ENCODE measurements at places on chromosomes 6 and 20.

GRCh38 chr20:23296841-23297701 is 53.5 kb upstream of the NXT1 start:
- ATAC-seq, result no peak

- no peak for ATAC-seq
Observed at GRCh38 chr6:3102875-3103274, 15.6 kb upstream of the BPHL start.

DNA sequence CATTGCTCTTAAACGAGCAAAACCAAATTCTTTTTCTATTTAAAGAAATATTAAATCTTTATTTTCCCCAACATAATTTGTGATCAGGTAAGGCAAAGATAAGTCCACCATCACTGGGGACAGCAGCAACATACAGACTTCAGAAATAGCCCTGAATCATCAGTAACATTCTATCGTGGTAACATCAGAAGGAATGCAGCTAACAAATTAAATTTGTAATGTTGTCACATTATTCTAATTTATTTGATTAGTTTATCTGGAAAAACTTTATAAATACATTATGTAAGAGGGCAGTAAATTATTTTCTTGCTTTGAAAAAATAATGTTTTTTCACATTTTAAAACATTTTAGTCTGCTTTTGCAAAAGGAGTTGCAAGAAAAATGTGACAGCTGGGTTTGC is 53.6 kb upstream of the BCLAF1 start:
- no peak for ATAC-seq

GRCh38 chr6:91340896-91341395 is 754.1 kb upstream of the MAP3K7 start:
- ATAC-seq, result no peak

DNA sequence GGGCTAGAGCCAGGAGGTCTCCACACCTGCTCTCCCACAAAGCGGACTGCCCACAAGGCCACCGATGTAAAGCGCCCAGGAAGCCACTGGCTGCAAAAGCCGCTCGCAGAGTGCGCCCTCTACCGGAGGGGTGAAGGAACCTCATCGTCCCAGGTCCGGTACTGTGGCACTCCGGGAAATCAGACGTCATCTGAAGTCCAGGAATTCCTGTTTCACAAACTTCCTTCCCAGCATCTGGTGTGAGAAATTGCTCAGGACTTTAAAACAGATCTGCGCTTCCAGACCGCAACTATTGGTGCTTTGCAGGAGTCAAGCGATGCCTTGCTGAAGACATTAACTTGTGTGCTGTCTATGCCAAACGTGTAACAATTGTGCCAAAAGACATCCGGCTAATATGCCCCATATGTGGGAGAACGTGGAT is 115.1 kb upstream of the ARID1B start:
- ATAC-seq, result no peak

DNA sequence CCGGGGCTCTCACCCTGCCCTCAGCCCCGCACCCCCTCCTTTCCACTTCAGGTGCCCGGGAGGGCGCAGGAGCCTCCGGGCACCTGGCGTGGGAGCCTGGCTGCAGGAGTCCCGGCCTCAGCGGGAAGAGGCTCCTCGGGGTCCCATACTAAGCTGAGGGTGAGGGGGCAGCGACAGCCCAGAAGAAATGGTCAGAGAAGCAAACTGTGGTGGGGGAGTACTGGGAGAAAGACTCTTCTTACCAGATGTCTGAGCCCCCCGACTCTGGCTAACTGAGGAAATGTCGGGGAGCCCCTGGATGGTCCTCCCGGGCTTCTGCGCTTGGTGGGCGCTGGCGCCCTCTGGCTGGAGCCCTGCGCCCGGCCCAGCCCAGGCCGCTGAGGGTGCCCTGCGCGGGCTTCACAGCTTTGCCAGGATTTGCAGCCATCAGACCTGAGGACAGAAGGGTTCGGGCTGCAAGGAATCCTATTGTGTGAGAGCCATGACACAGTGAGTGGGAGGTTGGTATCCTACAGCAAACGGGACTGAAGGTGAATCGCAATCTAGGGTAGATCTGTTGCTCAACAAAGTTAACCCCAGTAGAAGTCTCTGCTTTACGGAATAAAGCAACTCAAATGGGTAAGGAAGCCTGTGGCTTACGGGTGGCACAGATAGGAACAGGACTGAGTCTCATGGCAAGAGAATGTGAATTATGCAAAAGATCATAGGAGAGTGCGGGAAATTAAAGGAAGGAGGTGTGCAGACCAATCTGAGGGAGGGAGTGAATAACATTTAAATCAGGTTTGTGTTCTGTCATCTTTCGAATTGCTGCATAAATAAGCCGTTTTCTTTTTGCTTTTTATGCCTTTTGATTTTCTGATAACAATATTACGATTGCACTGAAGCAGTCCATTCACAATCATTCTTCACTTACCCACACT is 639 bp upstream of the RCAN2 start:
- ATAC-seq, result peak; percentile 69

DNA sequence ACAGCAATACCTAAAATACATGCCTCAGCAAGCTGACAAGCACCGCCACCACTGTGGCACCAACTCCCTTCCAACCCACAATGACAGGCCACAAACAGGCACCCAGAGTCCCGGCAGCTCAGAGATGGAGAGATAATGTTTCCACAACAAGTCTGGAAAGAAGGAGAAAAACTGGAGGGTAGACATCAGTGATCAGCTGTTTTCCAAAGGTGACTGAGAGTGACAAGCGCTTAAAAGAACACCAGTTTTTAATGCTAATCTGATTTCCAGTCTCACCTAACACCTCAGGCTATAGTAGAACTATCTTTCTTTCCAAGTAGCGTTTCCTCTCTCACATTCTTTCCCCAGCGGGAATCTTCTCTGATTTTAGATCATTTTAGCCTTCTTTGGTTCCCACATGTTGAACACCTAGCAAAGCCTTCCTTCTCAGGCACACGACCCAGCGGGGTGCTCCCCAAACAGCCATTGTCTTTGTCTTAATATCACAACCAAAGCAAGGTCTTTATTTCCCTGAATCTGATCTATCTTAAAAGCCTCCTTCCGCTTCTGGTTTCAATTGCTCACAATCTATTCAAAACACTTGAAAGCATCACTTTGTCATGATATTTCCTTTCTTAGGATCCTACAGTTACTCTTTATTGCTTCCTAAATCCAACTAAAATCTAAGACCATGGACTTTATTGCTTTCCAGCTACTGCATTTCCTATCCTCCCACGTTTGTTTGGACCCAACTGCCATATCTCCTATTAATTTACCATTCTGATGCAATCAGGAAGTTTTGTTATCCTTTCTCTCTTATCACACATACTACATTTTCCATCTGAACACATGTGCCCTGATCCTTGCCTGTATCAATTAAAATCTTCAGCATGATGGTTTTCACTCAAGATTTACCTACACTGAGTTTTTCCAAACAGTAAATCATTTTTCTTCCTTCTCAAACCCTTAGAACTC is 282.7 kb downstream of the ADGB start:
- no peak for ATAC-seq

DNA sequence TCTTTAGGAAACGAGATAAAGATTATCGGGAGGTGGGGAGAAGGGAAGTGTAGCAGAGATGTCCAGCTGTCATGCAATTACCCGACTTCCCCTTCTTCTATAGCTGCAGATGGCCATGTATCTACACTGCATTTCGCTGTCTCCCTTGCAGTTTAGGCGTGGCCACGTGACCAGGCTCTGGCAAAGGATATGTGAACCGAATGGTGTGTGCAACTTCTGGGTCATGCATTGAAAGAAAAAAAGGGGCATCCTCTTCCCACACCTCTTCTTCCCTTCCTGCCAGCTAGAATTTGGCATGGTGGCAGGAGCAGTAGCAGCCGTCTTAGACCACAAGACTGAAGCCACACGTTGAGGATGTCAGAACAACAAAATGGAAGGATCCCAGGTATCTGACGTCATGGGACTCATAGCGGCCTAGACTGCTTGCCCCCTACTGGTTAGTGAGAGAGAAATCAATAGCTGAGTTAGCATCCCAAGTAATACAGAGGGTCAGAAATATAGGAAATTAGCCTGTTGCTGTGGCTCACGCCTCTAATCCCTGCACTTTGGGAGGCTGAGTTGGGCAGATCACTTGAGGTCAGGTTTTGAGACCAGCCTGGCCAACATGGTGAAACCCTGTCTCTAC is 32.8 kb downstream of the TCF15 start:
- ATAC-seq, result no peak

- ATAC-seq, result no peak
Observed at GRCh38 chr6:130794010-130794697, 33.1 kb upstream of the SMLR1 start.

- ATAC-seq, result no peak
Observed at GRCh38 chr6:161186173-161186769, 87.6 kb downstream of the AGPAT4 start.

- ATAC-seq, result no peak
Observed at GRCh38 chr6:67935976-67936477, 699.1 kb upstream of the ADGRB3 start.

- ATAC-seq, result no peak
Observed at GRCh38 chr6:136503303-136504029, 46.8 kb downstream of the MAP7 start.

DNA sequence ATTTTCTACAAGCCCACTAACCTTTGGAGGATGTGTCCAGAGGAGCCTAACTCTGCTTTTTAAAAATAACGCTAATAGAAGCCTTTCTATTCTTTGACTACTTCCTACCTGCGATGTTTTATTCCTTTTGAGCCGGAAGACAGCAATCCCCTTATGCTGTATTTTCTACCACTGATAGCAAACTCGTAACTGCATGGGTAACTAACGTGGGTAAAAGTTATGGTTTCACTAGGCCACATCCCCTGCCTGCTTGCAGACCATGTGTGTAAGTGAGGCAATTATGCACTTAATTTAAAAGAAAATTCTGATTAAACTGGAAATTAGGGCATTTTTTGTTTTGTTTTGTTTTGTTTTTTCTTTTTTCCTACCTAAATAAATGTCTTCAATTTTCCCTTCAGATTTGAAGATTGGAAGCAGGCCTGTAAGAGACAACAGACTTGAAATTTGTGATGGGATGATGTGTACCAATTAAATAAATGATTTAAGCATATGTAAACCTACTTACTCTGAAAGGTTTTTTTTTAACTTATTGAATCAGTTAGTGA is 931 bp downstream of the UFL1 start:
- ATAC-seq, result no peak

- ATAC-seq, result no peak
Observed at GRCh38 chr6:75532521-75532920, 38.9 kb upstream of the FILIP1 start.

DNA sequence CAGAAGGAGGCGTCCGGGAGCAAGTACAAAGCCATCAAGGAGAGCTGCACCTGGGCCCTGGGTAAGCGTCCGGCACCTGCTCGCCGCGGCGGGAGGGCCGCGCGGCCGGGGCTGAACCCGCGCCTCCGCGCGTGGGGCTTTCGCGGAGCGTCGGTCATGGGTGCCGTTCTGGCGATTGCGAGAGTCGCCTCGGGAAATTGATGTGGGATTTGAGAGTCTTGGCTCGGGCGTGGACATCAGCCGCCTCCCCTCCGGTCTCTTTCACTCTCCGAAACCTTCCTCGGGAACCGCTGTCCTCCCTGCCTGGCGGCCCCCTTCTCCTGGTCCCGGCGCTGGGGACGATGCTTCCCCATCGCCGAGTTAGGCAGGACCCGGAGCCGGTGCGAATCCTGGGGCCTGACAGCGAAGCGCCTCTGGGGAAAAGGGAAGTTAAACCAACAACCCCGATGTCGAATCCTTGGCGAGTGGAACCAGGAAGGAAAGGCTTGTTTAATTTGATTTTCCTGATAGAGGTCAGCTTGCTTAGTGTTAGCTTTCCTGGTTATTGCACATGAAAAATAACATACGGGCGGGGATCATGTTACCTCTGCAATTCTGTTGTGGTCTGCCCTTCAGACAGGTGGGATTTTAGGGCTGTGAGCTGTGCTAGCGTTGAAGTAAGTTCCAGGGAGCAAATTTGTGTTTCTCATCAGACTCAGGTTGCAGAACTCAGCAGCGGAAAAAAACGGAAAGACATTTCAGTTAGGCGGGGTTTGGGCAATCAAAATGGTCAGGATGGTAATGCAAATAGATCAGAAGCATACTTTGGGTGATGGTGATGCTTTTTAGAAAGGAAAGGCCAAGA is 594 bp downstream of the ARFGEF3 start:
- peak; percentile 40 for ATAC-seq

DNA sequence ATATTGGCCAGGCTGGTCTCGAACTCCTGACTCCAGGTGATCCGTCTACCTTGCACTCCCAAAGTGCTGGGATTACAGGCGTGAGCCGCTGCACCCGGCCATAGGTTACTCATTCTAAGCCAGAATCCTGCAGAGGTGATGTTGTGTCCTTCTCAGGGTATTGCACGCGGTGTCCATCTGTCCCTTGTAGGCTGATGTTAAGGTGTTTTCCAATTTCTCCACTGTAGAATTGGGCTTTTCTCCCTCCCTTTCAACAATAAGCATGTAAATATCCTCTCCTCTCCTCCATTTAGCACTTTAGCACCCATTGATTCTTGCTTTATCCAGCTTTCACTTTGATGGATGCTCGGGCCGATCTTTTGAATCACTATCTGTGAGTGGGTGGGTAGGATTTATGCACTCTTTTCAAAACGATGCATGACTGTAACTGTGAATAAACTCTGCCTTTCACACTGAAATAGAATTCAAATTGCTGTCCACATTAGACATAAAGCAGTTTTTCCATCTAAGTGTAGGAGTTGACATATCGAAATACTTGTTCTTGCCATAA is 52.6 kb downstream of the ZBTB2 start:
- ATAC-seq, result no peak

DNA sequence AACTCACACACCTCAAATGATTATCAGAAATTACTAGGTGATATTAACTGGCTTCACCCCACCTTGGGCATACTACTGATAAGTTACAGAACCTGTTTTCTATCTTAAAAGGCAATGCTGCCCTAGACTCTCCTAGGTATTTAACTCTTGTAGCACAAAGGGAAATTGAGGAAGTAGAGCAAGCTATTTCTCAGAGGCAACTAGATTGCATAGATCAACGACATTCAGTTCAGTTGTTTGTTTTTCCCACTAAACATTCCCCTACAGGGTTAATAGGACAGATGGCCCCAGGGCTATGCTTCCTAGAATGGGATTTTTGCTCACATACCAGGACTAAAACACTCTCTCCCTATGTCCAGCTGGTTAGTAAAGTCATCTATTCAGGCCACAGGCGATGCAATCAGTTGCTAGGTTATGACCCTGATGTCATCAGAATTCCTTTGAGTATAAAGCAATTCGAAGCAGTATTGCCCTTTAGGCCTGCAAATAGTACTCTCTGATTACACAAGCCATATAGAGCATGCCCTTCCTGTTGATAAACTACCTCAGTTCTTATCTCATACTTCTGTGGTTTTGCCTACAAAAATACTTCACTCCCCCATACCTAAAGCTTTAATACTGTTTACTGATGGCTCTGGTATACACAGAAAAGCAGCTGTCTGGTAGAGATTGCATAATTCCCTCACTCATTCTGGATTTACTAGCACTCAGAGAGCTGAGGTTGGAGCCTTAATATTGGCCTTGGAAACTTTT is 67.4 kb upstream of the ASCC3 start:
- ATAC-seq, result no peak

Data from stimulated activated memory B cell treated with anti-CD40 and anti-IgM and Interleukin-4, amounts not matched to agents 10 μg/mL and 1 μg/mL and 100 μg/mL, for 72 hours (primary cell).